ENCODE measurements at places on chromosomes 6 and 20.

- DNase-seq, result no peak
Measured at GRCh38 chr6:88914180-88914579, 49.2 kb downstream of the RNGTT start.

GRCh38 chr20:44646641-44647274 lies 4.7 kb downstream of the ADA start:
- DNase-seq, result no peak

GRCh38 chr20:57399587-57400155 lies 8.5 kb downstream of the RBM38 start:
- no peak for DNase-seq

DNA sequence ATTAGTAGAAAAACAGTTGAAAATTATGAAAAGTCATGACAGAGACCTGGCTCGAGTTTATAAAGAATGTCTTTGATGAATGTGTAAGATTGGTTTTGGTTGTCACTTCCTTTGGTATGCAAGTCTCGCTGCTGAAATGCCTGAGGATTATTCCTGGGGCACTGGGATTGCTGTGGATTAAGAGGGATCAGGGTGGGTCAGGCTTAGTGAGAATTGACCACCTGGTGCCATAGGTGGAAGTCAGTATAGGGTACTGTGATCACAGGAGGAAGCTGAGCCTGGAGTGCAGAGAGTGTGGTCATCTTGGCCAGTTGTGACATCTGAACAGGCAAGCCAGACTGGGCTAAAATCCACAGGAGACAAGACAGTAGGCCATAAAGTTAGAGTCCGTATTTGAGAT lies 34.9 kb downstream of the CEP43 start:
- DNase-seq, result no peak

GRCh38 chr20:3330046-3330741 lies 77.3 kb downstream of the DNAAF9 start:
- DNase-seq, result peak; percentile 41

DNA sequence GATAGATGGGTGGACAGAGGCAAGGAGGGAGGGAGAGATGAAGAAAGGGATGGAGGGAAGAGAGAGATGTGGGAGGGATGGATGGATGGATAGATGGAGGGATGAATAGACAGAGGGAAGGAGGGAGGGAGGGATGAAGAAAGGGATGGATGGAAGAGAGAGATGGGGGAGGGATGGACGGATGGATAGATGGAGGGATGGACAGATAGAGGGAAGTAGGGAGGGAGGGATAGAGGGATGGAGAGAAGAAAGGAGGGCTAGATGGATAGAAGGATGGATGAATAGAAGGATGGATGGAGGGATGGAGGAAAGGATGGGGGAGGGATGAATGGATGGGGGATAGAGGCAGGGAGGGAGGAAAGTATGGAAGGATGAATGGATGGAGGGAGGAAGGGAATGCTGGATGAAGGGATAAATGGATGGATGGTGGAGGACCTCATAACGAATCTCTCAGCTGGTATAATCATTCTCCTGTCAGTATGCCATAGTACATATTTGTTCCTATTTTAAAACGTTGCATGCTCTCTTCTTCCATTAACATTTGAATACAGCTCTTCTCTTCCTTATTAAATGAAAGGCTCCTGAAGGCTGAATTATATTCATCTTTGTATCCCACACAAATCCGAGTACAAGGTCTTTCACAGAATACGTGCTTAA lies 136.4 kb downstream of the HIVEP2 start:
- DNase-seq, result no peak

- DNase-seq, result no peak
Measured at GRCh38 chr6:144730088-144730645, 445.0 kb downstream of the UTRN start.

DNA sequence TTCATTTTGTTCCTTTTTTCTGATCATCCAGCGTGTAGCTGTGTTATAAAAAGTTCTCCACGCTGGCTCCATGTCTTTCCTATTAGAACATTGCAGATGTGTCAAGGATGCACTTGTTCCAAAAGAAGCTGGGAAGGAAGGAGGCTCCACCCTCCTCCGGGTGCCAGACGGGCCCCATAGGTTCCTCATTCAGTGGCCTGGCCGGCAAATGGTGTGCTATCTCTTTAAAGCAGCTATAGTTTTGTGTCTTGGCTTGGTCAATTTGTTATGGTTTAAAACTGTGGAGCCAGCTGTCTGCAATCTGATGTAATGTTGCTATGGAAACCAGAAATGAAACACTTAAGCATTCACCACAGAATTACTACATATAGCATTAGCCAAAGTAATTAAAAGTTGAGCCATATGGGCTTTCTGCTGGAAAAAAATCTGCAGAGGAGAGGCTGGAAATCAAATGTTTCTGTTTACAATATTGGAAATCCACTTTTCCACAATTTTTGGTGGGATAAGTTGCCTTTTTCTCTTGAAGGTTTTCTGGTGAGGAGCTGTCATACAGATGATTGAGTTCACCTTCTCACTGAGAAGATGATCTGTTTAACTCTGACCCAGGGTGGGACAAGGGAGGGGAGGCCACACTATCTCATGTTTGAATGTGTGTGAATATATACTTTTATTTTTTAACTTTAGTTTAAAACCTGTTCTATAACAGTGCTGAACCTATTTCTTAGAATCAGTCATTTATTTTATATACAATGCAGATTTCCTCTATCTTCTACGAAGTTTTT lies 167.4 kb downstream of the SASH1 start:
- DNase-seq, result peak; percentile 91

DNA sequence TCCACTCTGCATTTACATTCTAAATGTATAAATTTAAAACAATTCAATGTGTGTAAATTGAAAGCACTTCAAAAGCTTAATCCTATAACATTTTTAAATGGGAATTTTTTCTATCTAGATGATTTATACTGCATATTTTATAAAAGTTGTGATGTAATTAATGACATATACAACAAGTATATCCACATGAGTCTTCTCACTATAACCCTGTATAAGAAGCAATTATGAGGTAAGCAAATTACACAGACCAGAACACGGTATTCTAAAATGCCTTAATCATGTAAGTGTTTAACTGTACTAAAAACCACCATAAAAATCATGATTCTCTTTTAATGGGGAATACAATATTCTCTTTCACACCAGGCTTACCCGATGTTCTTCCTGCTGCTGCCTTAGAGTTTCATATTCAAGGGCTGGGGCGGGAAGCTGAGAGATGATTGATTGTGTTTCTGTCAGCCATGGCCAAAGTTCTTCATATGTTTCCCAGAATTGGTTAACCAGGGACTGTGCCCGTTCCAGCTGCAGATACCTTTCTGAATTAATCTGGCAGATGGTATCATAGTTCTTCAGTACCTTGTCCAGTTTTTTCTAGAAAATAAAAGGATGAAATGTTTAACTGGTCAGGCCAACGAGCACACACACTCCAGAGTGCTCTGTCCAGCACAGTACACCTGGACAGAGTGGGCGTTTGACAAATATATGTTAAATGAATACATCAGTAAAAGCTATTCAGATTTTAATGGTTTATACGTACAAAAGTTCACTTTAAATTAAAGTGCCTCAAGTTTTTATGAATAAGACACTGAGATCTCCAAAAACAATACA lies 127.4 kb downstream of the DST start:
- no peak for DNase-seq

GRCh38 chr20:11676630-11677287 lies 240.9 kb upstream of the BTBD3 start:
- peak; percentile 61 for DNase-seq

- DNase-seq, result peak; percentile 96
Measured at GRCh38 chr6:30690403-30691207, at the start of gene NRM. TSS of gene NRM (minus strand) at chr6:30690984. CDS start at chr6:30690974, 10 bp downstream.

DNA sequence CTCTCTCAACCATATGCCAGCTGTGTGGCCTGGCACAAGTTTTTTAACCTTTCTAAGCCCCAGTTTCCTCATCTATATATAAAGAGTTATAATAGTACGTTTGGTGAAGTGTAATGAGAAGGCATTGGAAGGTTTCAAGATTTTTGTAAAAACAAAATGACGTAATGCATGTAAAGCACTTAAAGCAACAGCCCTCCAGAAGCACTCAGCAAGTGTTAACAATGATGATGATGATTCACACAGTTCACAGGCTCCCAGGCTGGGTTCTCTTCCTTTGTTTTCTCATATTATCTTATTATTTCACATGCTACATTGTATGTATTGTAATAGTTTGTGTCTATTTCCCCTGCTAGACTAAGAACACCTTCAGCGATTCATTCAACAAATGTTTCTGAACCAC lies 6.2 kb downstream of the CEP250 start:
- no peak for DNase-seq

GRCh38 chr20:30922129-30922528 lies 335.3 kb upstream of the DEFB115 start:
- no peak for DNase-seq

DNA sequence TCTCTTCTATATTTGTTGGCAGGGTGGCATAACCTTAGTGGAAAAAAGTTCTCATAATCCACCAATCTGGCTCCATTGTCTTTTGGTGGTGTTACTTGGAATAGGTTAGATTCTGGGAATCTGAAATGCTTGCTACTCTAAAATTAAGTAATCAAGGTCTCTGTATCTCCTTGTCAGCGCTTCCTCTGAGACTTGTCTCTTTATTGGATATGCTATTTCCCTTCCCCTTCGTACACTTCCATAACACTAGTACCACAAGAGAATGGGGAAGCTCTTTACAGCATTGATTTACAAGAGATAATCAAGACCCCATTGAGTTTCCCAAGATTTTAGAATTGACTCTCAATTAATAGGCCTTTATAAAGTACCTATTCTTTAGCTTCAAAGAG lies 280.2 kb downstream of the ADGB start:
- DNase-seq, result peak; percentile 79

GRCh38 chr6:84449220-84449619 lies 221.8 kb upstream of the CEP162 start:
- no peak for DNase-seq

- DNase-seq, result no peak
Measured at GRCh38 chr6:11711003-11711983, 67.3 kb downstream of the ADTRP start.

- DNase-seq, result no peak
Measured at GRCh38 chr6:85408039-85408438, 41.8 kb upstream of the NT5E start.

DNA sequence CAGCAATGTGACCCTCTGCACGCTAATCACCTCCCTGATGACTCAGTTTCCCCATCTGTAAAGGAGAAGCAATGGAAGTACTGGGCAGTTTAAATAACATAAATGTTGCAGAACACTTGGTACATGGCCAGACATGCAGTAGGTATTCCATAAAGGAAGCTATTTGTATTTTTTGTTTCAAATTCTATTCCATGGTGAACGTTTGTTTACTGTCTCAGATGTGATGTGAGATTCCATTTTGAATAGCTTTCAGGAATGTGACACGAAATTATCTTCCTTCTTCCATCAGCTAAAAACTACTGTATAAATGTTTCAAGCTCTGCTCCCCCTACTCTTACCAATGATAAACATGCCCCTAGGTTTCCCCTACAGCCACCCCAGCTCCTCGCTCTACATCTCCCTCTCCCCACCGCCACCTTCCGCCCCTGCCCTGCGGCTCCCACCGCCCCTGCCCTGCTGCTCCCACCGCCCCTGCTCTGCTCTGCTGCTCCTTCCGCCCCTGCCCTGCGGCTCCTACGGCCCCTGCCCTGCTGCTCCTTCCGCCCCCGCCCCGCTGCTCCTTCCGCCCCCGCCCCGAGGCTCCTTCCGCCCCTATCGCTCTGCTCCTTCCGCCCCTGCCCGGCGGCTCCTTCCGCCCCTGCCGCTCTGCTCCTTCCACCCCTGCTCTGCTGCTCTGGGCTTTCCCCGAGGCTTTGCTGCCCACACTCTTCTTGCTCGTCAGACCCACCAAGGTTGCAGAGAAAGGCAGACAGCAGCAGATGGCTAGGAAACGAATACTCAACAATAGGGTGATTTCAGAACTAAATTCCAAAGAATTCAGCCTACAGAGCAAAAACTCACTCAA lies 78.9 kb downstream of the THBS2 start:
- DNase-seq, result no peak

DNA sequence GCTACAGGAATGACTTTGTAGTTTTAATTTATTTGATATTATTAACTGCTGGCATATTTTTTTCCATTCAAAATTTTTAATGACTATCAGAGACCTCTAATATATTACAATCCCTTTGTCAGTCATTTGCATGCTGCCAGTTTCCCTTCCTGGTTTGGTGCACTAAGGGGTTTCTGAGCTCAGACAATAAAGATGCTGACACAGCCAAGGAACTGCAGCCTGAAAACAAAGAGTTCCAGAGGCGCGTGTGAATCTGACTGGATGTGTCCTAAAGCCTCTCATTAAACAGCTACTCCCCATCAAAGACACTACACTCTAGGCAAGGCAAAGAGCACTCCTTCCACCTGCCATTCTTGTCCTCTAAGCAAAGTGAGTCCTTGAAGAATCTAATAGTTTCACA lies 116.8 kb upstream of the DST start:
- DNase-seq, result no peak

DNA sequence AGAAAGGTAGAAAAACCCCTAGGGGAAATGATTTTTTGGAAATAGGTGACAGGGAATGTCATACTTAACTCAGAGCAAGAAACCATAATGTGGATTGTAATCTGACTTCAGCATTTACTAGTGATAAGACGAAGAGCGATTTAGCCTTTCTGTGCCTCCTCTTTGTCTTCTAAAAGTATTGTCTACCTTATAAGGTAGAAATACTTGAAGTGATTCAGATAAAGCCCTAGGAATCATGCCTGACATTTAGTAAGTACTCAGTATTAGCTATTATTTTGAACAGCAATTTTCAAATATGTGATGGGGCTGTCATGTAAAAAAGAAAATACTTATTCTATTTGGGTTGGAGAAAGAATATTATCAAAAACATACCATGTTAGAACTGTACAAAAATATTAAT lies 525.9 kb upstream of the EYS start:
- DNase-seq, result no peak

DNA sequence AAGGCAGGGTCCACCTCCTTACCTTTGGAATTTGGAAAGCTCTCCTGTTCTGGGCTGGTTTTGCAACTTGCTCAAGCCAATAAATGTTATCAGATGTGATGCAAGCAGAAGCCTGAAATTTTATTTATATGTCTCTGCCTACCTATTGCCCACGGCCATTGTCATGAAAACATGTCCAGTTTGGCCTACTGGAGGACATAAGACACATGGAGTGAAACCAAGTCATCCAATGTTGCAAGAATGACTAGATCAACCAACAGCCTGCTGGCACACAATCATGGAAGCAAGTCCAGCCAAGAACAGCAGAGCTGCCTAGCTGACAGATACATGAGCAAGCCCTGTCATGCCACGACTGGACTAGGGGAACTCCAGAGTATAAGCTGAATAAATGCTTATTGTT lies 56.7 kb upstream of the IRAK1BP1 start:
- no peak for DNase-seq

All from OCI-M1 (cell line).